ENCODE measurements at places on chromosomes 7 and 10.

DNA sequence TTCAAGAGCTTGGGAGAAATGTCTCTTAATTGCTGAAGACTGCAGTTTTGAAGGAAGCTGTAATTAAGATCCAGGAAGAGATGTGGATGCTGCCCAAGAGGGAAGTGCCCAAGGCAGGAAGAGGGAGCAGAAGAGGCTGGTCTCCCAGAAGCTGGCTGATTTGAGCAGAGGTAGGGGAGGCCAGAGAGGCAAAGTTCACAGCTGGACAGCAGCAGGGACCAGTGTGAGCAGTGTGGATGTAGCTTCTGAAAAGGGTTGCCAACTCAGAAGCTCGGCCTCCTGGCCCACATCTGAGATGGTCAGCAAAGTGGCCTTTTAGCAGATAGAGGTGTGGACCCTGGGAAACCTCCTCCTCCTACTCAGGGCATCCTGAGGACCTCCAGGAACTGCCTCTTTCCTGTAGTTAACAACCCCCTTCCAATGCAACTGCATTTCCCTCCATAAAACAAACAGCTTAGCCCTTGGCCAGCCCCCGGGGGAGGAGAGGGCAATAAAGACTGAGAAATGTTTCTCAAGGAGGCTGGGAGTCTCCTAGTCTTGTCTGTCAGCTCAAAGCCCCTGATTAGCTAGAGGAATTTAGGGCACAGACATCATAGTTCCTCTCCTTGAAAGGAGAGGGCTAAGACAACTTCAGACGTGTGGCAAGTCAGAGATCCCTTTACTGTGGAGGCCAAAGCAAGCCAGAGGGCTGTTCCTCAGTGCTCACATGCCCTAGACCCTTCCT is 69.5 kb downstream of the PAX2 start:
- no peak for DNase-seq

DNA sequence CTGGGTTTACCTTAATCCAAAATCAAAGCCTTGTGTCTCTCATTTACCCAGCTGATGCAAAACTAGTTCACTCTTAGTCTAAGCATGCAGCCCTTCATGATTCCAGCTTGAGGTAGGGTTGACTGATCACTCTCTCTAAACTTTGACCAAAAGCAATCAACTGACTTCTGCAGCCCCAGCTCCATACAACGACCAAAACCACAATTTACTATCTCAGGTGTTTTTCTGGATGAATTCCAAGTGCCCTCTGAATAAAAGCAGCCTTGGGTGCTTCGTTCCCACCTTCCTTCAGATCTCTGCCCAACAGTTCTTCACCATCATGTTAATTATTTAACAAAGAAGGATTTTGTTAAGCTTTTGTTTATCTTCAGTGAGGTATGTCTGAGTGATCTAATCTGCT is 62.6 kb downstream of the CCDC6 start:
- DNase-seq: no peak

- no peak for DNase-seq
Observed at GRCh38 chr10:110158051-110159005, 49.1 kb upstream of the MXI1 start.

- DNase-seq: no peak
Observed at GRCh38 chr7:116782177-116782711, 80.1 kb upstream of the CAPZA2 start.

DNA sequence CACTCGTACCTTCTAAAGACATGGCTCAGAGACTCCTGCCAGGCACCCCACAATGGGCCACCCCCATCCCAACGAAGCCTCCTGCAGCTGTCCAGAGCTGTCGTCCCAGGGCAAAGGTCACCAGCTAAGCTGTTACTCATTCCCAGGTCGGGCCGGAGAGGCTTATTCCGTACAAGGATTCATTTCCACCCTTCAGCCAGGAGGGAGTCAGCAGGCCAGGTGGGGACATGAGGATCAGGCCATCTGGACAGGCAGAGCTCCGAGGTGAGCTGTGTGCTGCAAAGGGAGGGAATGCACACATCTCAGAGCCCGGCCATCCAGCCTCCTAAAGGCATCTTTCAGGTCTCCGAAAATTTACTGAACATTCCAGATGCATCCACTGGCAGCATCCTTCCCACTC is 63.9 kb upstream of the NANOS1 start:
- no peak for DNase-seq

DNA sequence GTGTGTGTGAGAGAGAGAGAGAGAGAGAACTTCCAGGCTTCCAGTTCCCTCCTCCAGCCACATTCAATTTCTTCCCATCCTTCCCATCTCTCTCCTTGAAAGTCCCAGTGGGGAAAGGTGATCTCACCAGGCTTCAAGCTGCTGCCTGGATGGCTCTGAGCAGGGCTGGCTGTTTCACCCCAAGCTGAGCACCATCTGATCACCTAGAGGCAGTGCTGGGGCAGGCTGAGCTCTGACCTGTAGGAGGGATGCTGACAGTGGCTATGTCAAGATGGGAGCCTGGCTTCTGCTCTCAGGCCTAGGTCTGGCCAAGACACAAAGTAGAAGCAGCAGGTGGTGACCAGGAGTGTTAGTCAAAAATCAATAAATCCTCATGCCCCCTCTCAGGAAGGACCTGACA is 370.8 kb downstream of the PLXNA4 start:
- DNase-seq: no peak

- no peak for DNase-seq
Observed at GRCh38 chr10:77247031-77247990, 390.3 kb downstream of the KCNMA1 start.

DNA sequence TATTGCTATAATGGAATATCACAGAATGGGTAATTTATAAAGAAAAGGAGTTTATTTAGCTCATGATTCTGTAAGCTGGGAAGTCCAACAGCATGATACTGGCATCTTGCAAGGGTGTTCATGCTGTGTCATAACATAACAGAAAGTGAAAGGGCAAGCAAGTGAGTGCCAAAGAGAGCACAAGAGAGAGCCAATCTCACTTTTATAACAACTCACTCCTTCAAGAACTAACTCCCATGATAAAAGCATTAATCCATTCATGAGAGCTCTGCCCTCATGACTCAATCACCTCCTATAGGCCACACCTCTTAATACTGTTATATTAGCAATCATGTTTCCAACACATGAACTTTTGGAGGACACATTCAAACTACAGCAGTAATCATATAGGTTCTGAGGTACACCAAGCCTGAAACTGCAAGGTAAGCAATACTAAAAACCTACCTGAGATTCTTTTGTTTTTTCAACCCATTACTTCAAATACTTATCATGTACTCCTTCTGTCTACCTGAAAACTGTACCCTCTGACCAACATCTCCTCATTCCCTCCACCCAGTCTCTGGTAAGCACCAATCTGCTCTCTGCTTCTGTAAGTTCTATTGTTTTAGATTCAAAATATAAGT is 219.7 kb downstream of the MTERF1 start:
- no peak for DNase-seq

DNA sequence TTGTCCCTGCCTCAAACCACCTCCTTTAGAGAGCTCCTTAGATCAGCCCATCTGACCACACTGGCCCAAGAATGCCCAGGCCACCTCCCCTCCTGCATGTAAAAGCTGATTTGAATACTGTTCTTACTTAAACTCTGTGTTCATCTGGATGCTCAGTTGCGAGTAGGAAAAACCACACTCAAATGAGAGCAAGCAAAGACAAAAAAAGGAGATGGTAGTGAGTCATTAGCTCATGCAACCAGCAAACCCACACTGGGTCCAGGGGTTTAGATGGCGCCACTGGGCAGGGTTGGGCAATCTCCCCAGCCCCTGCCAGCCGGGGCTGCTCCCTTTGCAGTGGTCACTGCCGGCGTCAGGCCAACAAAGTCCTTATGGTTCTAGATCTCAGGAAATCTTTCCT is 32.7 kb downstream of the TSPAN15 start:
- DNase-seq: no peak

DNA sequence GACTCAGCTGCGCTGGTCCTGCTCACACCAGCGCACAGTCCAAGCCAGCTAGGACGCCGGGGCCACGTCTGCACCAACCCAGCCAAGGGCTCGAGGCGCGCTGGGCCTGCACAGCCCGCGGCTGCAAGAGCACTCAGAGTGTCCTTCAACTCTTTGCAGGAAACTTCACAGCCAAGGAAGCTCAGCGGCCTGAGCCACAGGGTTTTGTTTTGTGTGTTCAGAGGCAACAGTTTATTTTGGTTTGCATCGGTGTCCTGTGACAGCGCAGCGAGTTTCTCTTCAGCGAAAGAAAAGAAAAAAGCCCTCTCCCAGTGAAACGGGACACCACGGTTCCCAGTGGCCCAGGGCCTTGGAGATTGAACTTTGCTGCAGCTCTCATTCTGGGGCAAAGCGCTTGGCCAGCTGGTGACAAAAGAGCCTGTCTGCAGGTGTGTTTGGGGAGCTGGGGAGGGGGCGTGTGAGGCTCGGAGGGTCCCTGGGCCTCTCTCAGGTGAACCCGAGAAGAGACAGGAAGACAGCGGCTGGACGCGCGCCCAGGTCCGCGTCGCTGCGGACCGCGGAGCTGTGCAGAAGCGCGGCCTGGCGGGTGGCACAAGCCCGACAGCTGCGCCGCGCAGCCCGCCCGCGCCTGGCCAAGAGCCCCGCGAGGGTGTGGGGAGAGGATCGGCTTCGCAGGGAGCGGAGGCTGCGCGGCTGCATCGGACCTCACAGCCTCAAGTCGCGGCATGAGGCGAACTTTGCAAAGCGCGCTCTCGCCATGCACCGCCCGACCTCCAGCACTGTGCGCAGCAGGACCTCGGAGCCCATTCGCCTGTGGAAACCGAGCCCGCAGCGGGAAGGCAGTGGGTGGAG is 922 bp downstream of the CXCL12 start:
- DNase-seq: no peak

GRCh38 chr10:124288486-124288885 is 130.2 kb downstream of the OAT start:
- DNase-seq: no peak

GRCh38 chr10:29734962-29735627 is 100.3 kb upstream of the SVIL start:
- DNase-seq: peak; percentile 27

DNA sequence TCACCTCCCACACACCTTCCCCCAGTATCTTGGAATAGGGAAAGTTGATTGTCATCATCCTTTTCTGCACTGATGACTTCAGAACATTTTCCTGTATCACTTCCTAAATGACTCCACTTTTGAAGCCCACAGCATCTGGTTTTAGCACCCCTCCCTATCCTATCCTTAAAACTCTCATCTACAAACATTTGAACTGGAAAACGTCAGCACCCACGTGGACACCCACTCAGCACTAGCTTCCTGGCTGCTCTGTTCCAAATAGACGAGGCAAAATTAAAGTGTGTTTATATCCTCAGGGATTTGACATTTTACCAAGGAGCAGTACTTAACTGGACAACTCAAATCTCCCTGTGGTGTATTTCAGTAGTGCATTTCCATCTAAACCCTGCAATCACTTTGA is 73.9 kb downstream of the REEP3 start:
- no peak for DNase-seq

DNA sequence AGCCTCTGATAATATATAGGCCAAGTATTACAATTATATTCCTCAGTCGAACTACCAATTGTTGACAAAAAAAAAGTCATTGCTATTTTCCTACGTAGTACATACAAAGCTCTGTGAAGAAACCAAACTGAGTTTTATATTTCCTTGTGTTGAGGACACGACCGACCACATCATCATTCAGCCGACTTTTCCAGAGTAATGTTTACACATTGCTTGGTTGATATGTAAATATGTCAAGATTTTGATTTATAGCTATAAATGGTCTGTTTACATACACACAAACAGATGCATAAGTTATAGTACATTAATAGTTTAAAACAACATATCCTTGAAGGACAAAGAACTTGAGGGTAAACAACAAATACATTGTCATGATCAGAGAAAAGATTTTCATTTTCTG is 121.5 kb downstream of the CRPPA start:
- no peak for DNase-seq

DNA sequence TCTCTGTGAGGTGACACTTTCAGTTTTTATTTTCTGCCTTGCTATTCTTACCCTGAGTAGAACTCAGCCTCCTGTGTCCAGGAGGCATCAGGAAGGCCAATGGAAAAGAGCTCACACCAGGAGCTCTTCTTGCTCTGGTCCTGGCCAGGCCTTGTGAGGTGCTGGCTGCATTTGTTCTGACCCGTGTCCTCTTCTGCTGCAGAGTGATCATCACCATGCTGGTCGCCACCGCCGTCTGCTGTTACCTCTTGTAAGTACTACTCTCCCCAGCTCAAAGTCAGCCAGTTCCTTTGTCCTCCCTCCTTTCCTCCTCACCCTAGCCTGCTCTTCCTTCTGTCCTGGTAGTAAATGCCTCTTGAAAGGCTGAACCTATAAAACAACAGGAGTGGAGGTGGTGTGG is 1.6 kb downstream of the ATP6V0E2 start:
- no peak for DNase-seq

DNA sequence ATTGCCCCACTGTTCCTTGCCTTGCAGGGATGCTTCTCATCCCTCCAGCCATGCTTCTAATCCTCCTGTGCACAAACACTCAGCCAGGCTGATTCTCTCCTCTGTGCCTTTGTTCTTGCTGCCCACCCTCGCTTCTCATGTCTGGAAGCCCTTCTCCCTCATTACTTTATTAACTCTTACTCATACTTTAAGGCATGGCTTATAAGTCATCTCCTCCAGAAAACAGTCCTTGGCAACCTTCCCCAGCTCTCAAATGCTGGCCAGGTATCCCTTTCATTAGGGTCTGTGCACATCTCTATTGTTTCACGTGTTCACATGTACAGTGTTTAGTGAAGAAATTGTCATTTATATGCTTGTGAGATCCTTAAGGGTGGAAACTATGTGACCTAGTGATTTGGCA is 62.9 kb downstream of the ITGB8 start:
- no peak for DNase-seq

DNA sequence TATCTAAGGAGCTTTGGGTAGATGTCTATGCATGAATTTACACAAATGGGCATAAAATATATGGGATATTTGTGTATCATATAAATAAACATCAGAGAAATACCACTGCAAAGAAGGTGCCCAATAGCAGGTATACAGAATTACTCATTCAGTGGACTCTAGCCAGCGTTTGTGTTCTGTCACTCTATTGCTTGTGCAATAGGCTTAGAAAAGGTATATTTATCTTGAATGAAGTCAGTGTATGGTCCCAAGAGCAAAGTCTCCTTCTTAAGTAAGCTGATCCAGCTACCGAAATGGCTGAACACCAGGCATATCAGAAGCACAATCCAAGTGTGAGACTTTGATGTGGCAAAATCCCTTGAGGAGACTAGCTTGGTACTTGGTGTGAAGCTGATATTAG is 1058.4 kb downstream of the SORCS1 start:
- no peak for DNase-seq

DNA sequence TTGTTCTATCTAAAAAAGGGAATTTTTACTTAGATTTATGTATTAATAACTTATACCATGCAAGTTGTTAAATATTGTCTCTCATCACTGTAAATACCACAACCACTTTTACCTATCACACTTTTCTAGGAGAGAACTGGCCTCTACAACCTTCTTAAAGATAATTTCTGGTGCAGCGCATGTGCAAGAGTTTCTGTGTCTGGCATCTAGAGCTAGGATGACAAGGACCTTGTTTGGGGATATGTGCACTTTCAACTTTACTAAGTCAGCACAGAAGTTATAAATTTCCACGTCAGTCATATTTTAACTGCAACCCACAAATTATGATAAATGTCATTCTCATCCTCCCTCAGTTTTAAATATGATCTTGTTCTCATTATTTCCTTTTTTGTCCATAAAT is 156.9 kb upstream of the ADCY1 start:
- no peak for DNase-seq

Measured in stimulated activated CD4-positive, alpha-beta T cell treated with anti-CD3 and anti-CD28 coated beads, Interleukin-12 subunit alpha, Interleukin-12 subunit beta, amount 100 ng/mL, for 48 hours (primary cell).